Left ventricle myocardium superior (tissue), 1 donor: ENCODE measurements at places on chromosomes 7 and 10.
A peak's percentile ranks its signal among the peaks of the same experiment; 100 is the strongest.

GRCh38 chr10:29322918-29323317 lies 34.0 kb downstream of the LYZL1 start:
- no peak for DNase-seq

DNA sequence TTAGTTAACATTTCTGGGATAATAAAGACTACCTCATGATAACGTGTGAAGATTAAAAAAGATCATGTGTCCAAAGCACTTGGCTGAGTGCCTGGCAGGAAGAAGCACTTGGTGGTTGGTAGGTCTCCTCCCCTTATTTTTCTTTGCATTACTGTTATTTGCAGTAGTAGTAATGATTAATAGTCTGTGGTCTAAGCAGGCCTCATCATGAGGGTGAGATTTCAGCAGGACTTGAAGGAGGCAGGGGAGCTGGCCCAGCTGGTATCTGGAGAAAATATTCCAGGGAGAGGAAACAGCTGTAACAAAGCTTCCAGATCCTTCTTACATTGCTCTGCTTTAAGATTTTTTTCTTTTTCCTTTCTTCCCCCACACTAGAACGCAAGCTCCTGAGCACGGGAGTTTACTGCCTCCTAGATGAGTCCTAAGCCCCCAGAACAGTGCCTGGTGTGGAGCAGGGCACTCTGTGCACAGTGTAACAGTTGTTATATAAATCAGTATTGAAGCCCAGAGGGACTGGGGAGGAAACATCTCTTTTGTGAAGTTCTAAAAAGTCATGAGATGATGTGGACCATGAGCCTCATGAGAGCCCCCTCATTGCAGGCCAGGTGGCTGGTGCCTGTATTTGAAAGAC lies 31.1 kb upstream of the RHEB start:
- DNase-seq = no peak

DNA sequence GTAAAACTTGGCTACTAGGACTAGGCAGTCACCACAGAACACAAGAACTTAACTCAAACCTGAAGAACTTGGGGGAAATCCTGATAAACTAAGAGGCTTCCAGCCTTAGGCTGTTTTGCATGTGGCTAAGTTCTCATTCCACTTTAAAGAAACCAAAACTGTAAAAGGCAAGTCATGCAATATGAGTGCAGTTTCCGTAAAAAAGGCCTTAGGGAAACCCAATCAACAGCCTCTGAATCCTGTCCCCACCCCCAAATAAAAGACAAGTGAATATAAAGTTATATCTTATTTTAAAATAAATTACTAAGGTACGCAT lies 95.1 kb downstream of the USP6NL start:
- DNase-seq = no peak

- DNase-seq = peak; percentile 28
Measured at GRCh38 chr10:132879408-132880127, 62.8 kb downstream of the CFAP46 start.
